CD4-positive, alpha-beta memory T cell (primary cell): ENCODE measurements at places on chromosomes 4 and X. TPM values are rescaled to one million over a fixed set of nuclear protein-coding genes. Genes with fewer than 3 reads are reported as not detected.

WNK3 gene
- polyA plus RNA-seq, result 0.79 TPM

PDZD4 gene
- 2.7 TPM for polyA plus RNA-seq

PCDH11X gene
- not detected for polyA plus RNA-seq

GRCh38 chr4:112451831-112452230 is 64.1 kb downstream of the NEUROG2 start:
- H3K4me1 ChIP-seq, result no peaks in the 10 kb centered on the region
- DNase-seq, result no peak
- no peak overlapping the region for H3K27ac ChIP-seq
- no peak overlapping the region for H3K4me3 ChIP-seq
- no peaks in the 10 kb centered on the region for H3K36me3 ChIP-seq

GRCh38 chrX:108439961-108440696 is 491 bp downstream of the COL4A5 start:
- H3K27me3 ChIP-seq, result no peaks in the 10 kb centered on the region
- no peak overlapping the region for H3K27ac ChIP-seq
- DNase-seq, result no peak
- H3K36me3 ChIP-seq, result no peaks in the 10 kb centered on the region
- H3K4me1 ChIP-seq, result no peaks in the 10 kb centered on the region

- no peaks in the 10 kb centered on the region for H3K27me3 ChIP-seq
- H3K4me1 ChIP-seq, result no peaks in the 10 kb centered on the region
- no peak for DNase-seq
- no peak overlapping the region for H3K27ac ChIP-seq
- H3K36me3 ChIP-seq, result no peaks in the 10 kb centered on the region
These were observed 349.6 kb upstream of the FTHL17 start for GRCh38 chrX:31421441-31421840.

DNA sequence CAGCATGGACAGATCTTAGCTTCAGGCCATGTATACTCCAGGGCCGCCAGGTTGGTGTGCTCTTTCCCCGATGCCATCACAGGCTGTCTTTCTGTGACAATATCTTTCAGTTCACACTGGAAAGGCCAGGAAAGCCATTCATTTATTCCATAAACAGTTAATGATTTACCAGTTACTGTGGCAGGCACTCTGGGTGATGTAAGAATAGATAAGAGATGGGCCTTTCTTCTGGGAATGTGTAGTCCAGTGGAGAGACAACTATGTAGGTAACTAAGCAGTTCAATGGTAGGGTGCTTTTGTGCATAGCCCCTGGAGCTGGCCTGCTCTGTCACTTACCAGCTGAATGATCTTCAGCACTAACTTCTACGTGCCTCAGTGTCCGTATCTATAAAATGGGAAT is 46.3 kb upstream of the LEF1 start:
- H3K27ac ChIP-seq, result no peak overlapping the region
- DNase-seq, result no peak
- H3K36me3 ChIP-seq, result no peaks in the 10 kb centered on the region
- H3K4me1 ChIP-seq, result no peaks in the 10 kb centered on the region
